ENCODE measurements at places on chromosomes 2 and 18.

GRCh38 chr2:143248631-143249030, 119.4 kb downstream of the ARHGAP15 start:
- DNase-seq = no peak

- no peak for DNase-seq
These were observed 304.0 kb downstream of the LPIN1 start for GRCh38 chr2:12050396-12050795.

GRCh38 chr18:79438898-79439627, 43.3 kb downstream of the NFATC1 start:
- no peak for DNase-seq

DNA sequence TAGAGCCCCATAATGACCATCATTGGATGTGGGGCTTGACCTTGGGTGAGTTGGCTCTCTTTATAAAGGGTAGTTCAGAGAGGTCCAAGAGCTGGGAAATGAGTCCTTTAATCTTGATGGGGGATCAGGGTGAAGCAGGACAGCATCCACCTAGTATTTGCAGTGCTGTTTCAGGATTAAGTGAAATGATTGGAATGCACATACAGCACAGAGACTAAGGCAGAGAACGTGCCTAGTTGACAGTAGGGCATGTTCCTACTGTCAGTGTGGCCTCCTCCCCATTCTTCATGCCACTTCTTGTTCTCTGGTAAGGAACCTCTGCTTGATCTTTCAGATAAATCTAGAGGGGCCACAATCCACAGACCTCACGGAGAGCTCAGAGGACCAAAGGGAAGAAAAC, 78.9 kb downstream of the TRIM43 start:
- DNase-seq = no peak

DNA sequence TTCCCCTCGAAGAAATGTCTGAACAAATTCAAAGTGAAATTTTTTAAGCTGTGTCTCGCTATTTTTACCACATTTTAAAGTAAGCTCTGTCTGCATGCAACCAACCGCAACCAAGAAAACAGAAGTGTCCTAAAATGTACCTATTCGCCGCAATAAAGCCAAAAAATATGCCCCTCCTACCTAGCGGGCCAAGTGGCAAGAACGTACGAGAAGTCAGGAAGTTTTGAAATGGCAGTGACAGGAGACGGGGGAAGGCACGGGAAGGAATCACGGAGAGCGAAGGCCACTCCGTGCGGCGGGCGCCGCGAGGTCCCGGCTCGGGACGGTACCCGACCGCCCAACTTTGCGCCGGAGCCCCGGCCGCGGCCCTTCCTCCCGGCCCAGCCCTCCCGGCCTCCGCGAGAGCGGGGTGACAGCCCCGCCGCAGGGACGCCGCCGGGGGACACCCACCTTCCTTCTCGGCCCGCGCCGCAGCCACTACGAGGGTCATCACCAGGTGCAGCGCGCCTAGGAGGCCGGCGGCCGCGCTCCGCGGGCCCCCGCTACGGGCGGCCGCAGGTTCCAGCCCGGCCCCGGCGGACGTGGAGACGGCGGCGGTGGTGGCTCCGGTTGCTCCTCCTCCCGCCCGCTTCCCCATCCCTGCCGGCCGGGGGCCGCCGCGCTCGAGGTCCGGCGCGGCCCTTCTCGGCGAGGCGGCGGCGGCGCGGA, 568 bp downstream of the TMEM131 start:
- DNase-seq = no peak

DNA sequence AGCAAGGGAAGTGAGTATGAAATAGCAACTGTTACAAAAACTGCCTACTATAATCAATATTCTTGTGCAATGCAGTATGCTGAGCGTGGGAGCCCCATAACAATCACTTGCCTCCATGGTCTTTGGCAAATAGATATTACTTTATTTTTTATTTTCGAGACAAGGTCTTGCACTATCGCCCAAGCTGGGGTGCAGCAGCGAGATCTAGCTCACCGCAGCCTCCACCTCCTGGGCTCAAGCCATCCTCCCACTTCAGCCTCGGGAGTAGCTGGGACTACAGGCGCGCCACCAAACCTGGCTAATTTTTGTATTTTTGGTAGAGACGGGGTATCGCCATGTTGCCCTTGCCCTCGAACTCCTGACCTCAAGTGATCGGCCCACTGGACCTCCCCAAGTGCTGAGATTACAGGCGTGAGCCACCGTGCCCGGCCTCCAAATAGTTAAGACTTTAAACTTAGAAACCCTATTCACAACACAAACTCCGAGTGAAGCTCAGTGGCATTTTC, 1.2 kb upstream of the CCNT2 start:
- no peak for DNase-seq

DNA sequence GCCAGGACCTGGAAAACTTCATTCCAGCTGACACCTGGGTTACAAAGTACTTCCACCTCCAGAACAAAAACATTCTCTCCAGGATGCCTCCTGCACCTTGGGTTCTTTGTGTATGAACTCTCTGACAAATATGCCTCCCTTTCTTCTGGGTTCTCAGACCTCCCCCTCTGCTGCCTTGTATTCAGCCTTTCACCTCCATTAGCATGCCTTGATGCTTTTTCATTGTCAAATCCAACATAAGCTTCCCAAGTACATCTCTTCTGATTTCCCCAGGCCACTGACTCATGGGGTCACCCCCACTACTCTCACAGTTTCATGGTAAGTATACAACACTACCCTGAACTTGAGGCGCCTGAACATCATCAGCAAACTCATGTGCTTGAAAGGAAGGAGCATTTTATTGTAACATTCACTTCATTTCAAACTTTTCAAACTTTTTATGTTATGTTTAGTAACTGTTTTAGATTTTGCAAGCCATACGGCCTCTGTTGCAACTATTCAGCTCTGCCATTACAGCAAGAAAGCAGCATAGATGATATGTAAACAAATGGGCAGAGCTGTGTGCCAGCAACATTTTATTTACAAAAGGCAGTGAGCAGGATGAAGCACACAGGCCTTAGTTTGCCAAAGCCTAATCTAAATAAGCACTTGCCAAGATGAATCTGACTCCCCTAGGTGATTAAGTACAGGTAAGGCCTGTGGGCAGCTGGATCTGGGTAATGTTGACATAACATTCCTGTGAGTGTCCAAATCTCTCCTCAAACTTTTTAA, 32.5 kb upstream of the MRPS9 start:
- DNase-seq = no peak

DNA sequence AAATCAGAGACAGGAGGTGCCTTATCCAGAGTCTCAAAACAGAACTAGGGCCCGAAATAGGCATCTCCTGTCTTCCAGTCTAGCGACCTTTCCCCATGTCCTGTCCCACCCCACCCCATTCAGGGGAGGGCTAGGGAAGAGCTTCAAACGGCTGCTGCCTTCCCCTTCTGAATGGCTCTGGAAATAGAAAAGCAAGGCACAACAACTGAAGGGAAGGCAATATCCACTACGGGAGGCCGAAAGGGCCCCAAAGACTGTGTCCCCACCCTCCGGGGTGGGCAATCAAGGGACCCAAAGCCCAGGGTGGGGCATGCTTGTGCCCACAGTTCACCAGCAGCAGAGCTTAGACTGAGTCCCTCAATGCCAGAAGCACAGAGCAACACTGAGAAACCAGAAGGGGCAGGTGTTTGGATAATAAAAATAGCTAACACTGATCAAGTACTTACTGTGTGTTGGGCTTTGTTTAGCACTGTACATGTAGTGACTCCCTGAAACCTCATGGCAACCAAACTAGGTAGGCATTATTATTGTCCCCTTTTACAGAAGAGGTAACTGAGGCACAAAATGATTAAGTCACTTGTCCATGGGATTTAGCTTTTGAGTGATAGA, 38.5 kb downstream of the CYRIA start:
- no peak for DNase-seq

DNA sequence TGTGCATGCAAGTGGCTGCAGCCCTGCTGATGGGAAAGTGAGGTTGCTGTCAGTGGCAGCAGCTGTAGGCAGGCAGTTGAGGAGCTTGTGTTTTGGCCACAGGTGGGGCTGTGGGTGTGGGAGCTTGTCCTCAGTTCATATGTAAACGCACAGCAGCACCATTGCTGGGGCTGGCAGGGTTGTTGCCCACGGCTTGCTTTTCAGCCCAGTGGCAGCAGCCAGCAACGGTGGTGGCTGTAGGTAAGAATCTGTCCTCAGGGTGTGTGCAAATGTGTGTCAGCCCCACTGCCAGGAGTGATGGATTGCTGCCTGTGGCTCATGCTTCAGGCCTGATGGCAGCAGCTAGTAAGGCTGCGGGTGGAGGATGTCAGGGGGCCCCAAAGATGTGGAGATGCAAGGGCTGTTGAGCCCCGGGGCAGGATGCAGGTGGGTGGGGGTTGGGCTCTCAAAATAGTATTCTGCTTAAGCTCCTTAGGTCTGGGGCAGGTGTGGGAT, 141.3 kb upstream of the THUMPD2 start:
- no peak for DNase-seq

DNA sequence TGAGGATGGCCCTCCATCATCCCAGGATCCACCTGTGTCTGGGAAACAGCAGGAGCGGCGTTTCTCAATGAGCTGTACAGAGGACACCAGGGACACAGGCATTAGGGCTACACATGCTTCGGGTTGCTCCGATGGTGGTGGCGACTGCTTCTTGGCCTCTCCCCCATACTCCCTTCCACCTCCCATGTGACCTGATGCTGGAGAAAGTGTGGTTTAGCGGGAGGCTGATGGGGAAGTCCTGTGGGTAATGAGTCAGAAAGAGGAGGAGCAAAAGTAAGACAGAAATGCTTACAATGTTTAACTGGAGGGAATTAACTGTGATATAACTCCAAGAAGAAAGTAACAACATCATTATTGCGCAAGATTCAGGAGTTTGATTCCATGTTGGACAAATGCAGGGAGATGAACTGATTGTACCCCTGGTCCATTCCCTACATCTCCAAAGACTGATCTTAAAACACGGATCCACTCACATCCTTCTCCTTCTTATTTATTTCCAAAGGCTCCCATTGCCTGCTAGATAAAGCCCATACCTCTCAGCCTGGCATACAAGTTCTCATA, 186.6 kb downstream of the NRP2 start:
- DNase-seq = no peak

DNA sequence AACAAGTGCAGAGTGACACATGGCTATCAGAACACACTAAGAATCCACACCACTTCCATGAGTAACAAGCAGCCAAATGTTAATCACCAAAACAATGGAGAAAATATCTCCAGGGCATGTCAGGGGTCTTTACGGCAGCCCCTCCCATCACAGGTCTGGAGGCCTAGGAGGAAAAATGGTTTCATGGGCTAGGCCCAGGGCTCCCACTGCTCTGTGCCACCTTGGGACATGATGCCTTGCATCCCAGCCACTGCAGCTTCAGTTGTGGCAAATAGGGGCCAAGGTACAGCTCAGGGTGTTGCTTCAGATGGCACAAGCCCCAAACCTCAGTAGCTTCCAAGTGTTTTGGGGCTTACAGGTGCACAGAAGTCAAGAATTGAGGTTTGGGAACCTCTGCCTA, 66.6 kb downstream of the NEURL3 start:
- DNase-seq = no peak

DNA sequence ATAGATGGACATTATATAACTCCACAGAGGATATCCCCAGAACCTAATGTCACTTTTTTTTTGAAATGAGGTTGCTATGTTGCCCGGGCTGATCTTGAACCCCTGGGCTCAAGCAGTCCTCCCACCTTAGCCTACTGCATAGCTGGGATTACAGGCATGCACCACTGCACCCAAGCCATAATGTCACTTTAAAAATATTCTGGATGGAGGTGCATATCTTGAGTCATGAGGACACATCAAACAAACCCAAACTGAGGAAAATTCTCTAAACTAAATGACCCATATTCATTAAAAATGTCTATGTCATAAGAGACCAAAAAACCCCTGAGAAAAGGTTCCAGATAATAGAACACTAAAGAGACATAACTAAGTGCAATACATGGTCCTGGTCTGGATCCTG, 36.3 kb downstream of the OSGEPL1 start:
- DNase-seq = no peak

DNA sequence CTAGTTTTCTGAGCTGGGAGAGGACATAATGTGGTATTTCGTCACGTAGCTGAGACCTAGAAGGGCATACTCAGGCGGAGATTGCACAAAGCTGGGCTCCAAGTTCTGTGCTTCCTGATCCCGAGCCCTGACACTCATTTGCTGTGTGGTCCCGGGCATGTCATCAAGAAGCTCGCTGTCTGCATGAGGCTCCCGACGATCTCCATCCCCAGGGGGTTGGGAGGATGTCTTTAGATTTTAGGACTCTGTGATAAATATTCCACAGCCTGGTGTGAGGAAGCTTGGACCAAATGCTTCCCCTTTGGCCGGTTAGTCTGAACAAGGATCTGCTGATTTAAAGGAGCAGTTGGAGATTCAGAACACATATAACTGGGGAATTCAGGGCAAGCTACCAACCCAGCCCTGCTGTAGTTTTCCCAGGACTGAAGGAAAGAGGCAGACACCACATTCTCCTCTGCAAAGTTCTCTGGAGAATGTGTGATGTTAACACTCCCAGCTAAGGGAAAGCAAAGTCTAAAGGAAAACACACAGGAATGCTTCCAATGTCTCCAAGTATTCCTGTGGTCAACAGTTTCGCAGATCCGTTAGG, 2.3 kb downstream of the KCNE4 start:
- DNase-seq = no peak

GRCh38 chr2:150165988-150166312, 321.5 kb downstream of the RND3 start:
- no peak for DNase-seq

DNA sequence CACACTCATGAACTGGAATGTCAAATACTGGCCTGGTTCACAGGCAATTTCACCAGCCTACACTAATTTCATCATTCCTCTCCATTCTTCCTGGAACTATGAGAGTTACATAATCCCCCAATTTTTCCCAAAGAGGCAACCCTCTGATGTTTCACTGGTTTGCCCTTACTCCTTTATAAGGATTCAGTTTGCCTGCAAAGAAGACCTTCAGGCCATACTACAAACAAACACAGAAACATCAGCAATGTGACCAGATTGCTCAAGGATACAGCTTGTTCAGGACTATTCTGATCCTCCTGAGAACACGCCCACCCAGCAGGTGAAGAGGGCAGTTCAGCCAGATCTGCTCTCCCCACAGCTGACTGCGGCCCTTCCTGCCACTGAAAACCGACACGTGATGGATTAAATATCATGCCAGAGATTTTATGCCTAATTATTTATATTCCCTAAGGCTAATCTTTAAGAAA, 215.5 kb downstream of the ETAA1 start:
- DNase-seq = no peak

DNA sequence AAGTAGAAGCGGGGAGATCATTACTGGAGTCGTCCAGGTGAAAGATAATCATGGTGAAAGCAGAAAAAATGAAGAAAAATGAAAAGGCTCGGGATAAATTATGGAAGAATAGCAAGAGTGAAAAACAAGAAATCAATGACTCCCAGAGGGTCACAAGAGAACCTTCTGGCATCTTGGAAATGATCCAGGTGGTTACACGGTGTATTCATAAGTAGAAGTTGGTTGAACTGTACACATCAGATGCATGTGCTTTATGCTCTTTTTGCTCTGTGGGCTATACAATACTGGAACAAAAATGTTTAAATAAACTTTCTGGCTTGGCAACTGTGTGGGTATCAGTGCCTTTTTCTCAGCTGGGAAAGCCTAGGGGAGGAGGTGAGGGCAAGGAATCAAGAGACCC, 348.9 kb downstream of the RND3 start:
- DNase-seq = no peak

Measured in breast epithelium (tissue), 4 donors.